ENCODE measurements at places on chromosomes 6 and 20.

GRCh38 chr6:21189759-21190158, 403.8 kb upstream of the SOX4 start:
- DNase-seq, result no peak

DNA sequence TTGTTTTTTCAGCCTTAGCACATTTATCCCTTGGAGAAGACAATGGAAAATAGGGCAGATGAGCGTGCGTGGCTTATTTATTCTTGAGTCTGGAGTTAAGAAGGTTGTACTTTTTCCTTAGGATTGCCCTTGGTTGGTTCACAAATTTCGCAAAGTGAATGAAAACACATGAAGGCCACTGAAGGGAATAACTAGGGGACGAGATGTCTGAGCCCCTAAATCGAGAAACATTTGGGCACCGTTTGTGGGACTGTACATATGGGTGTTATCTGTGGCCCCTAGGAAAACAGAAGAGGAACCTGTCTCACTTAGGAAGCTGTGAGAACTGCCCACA, 19.4 kb upstream of the TRIM27 start:
- DNase-seq, result no peak

DNA sequence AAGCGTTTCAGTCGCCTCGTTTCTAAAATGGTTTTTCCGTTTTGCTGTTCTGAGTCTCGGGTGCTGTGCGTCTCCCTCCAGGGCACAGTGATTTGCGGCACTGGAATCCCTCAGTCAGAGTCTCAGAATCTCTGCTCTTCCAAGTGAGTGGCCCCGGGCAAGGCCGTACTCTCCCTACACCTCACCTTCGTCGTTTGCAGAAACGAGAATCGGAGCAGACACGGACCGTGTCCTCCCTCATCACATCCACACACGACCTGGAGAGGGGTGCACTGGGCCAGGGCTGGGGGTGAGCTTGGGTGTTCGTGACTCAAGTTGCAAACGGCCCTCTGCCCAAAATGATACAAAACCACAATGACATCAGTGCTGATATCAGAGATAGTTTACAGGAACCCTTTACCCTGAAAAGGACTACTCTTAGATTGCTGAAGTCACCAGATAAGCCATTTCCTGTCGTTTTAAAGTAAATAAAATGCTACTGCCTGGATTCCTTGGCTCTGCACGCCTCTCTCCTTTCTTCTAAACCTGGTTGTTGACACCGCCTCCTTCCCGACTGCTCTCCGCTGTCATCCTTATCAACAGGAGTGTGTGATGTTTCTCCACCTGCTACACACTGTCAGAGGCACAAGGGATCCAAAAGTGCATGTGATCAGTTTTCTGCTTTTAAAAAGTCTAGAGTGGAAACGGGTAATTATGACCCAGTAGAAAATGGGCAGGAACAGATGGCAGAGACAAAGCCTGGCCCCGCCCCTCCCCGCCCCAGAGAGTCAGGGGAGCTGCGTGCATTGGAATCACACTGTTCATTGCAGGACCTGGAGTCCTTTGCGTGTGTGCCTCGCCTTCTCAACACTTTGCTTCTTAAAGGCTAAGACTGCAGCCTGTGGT, 38.4 kb downstream of the KIF25 start:
- no peak for DNase-seq

GRCh38 chr6:11013721-11014070, 30.4 kb downstream of the ELOVL2 start:
- DNase-seq, result no peak

DNA sequence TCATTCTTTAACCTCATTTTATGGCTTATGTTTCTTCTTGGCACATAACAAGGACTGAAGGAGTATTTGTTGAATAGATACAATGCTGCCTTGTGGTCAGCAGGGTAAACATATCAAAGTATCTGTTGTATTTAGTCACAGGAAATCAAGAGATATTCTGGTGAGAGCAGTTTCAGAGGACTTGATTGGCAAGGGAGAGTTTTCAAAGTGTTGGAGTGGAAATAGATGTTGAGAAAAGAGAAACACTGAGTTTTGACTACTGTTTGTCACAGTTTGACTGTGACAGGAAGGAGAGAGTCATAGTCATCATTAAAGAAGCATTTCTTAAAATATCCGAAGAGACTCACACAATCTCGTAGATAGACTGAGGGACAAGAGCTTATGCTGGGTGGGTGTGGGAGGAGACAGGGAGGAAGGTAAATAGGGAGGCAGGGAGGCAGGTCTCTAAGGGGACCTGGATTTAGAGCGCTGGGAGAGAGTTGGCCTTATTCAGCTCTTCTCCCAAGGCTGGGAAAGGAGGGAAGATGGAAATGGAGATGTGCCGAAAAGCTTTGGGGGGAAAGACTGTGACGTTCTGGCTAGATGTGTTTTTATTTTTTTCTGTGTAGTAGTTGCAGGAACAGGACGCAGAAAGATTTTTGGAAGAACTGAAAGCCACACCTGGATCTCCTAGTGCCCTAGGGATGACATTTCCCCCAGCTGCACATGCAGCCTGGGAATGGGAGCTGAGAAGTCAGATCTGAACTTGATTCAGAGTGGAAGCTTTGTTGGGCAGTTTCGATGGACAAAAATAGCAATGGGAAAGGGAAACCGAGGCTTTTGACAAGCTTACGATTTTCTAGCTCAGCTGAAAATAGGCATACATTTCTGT, 65.0 kb upstream of the IFNGR1 start:
- no peak for DNase-seq

DNA sequence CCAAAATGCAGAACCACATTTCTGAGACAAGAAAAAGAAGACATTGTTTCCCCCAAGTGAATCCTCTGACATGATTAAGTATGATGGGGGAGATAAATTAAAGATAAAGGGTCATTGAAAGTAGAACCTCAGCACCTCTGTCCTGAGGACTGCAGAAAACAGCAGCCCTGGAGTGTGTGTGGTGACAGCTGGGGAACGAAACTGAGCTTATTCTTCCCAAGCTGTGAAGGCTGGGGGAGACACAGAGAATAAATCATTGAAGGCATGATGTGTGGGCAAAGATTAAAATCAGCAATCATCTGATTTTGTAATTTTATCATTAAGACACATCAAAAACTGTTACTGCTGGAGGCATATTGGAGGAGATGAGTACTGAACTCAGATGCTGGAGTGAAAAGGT, 67.5 kb upstream of the GPR6 start:
- DNase-seq, result no peak

- no peak for DNase-seq
Measured at GRCh38 chr6:146892613-146893401, 294.0 kb downstream of the ADGB start.

- DNase-seq, result no peak
Measured at GRCh38 chr20:47557218-47557617, 55.5 kb downstream of the NCOA3 start.

GRCh38 chr20:49819702-49820101, 7.1 kb downstream of the SLC9A8 start:
- no peak for DNase-seq

DNA sequence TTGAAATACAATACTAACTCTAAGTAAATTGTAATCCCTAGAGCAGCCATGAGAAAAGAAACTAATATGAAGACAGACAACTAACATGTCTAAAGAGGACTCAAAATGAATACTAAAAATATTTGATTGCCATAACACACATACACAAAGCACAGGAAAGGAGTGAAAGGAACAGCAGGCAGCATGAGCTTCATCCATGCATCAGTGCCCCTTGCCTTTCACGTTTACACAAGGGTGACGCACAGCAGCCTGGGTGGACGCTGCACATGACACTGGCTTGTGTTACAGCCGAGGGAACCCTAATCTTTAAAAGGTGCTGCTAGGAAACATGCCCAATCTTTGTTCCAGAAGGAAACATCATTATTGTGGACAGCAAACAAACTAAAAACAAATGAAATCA, 123.5 kb downstream of the MAN1A1 start:
- no peak for DNase-seq

- DNase-seq, result no peak
Measured at GRCh38 chr6:87146363-87146762, 9.0 kb upstream of the ZNF292 start.

DNA sequence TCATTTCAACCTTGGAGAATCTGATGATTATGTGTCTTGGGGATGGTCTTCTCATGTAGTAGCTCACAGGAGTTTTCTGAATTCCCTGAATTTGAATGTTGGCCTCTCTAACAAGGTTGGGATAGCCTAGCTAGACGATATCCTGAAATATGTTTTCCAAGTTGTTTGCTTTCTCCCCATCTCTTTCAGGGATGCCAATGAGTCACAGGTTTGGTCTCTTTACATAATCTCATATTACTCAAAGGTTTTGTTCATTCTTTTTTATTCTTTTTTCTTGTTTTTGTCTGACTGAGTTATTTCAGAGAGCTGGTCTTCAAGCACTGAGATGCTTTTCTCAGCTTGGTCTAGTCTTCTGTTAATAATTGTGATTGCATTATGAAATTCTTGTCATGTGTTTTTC, 42.7 kb upstream of the COL9A1 start:
- DNase-seq, result no peak

DNA sequence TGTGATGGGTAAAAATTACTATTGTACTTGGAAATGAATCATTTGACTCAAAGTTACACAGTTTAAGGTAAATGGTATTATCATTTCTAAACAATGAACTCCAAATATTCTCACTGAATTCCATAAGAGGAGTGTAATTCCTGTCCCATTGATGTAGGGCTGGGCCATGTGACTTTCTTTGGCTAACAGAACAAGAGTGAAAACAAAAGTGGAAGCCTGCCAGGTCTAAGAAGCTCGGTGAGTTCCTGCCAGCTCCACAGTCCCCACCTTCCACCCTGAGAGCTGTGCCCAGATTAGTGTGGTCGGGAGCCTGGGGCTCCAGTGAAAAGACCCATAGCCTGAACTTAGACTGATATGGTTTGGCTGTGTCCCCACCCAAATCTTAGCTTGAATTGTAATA, 24.6 kb downstream of the TBXT start:
- DNase-seq, result no peak

- DNase-seq, result no peak
Measured at GRCh38 chr6:164010441-164011103, 596.1 kb downstream of the QKI start.

- DNase-seq, result no peak
Measured at GRCh38 chr20:42281801-42282200, 663.6 kb upstream of the CHD6 start.

DNA sequence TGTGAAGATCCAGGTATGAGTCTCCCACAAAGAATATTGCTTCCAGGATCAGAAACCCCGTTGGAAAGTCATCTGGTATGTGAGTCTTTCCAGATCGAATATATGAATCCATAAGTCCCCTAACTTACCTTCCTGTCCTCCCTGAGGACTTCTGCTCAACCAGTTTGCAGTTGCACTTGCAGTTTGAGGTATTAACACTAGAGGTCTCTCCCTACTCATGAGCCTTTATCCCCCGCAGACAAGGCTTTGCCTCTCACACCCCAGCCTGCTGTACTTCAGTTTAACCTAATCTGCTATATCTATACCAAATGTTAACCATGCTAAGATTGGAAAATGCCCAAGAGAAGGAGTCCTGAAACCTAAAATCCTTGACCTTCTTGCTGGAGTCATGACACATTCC, 135.3 kb upstream of the DEFB112 start:
- DNase-seq, result no peak

DNA sequence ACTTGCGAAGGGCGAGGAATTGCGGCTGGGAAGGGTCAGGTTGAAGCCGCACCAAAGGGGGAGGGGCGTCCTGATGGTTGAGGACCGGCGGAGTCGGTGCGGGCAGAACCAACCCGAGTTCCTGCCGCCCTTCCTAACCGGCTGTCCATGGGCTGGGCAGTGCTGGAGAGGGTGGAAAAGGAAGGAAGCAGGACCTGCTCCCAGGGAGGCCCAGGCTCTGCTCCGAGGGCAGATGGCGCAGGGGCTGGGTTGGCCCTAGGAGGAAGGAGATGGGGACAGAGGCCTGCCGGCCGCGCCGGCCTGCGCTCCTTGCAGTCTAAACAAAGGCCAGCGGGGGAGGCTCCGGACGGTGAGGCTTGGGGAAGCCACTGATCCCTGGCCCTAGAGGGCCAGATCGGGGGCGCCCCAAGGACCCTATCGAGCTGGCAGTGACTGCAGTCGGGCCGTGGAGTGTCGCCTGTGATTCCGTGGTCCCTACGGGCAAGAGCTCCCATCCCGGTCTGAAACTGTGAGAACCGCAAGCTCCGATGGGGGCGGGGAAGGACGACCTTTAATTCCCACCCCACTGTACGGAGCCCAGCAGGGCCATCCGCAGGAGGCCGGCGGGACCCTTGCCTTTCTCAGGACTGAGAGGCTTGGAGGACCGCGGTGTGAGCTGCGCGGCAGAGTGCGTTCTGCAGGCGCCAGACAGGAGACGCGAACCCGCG, 39.4 kb downstream of the YTHDF1 start:
- DNase-seq, result no peak

GRCh38 chr6:90436403-90436802, 139.8 kb upstream of the BACH2 start:
- no peak for DNase-seq

DNA sequence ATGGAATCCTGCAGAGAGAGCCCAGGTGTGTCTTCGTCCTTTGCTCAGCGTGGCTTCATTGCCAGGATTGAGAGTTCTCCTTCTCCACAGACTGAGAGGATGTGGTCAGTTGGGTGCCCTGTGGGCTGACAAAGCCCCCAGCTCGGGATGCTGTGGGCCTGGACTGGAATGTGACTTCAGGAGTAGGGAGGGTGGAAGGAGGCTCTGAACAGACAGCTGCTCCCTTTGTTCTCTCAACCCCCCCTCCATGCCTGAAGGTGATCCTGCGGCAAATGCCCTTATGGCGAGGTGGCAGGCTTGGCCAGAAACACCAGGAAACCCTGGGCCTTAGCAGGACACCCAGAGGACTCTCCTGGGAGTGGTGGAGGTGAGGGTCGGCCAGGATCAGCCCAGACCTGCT, 1.8 kb upstream of the CST5 start:
- no peak for DNase-seq

DNA sequence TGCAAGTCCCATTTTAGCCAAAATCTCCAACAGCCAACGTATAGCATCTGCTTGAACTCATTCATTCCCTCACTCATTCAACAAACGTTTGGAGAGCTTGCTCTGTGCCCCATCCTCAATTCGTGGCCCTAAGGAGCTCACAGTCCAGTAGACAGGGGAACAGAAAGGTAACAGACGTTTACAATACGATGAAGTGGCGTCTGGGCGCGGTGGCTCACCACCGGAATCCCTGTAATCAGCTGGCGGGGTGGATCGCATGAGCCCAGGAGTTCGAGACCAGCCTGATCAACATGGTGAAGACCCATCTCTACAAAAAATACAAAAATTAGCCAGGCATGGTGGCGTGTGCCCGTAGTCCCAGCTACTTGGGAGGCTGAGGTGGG, 790 bp upstream of the E2F1 start:
- DNase-seq, result no peak

GRCh38 chr6:3744211-3744900, 7.2 kb downstream of the PXDC1 start:
- DNase-seq, result no peak

DNA sequence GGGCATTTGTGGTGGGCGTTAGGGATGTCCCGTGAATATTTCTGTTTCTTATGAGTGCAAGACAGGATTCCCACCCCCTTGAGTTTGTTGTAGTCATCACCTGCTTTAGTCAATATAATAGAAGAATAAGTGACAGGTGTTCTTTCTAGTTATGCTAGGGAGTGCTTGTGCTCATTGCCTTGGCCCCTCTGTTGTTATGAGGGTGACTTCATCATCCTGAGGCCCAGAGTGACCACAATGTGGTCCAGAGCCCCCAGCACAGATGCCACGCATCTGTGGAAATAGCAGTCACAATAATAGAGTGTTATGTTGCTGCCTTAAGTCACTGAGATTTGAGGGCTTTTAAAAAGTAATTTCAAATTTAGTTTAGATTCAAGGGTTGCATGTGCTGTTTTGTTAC, 42.4 kb downstream of the GGTLC1 start:
- no peak for DNase-seq

All from iPS DF 19.7 (cell line).